ENCODE measurements at places on chromosomes 1 and 21.

DNA sequence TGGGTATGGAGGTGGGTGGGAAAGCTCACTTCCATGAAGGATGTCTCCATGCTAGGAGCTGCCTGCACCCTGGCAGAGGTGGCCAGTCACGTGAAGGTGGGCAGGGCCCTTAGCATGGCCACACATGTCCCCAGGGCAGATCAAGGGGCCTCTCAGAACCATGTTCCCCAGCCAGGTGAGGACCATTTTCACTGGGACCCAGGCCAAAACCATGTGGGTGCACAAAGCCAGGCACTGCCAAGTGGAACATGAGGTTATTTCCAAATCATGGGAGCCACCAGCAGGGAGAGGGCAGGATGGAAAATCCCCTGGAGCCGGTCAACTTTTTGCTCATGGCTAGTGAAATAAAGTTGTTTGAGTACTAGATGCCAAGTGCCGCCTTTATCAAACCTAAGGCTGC lies 9.7 kb downstream of the ZNF692 start:
- no peak for DNase-seq

DNA sequence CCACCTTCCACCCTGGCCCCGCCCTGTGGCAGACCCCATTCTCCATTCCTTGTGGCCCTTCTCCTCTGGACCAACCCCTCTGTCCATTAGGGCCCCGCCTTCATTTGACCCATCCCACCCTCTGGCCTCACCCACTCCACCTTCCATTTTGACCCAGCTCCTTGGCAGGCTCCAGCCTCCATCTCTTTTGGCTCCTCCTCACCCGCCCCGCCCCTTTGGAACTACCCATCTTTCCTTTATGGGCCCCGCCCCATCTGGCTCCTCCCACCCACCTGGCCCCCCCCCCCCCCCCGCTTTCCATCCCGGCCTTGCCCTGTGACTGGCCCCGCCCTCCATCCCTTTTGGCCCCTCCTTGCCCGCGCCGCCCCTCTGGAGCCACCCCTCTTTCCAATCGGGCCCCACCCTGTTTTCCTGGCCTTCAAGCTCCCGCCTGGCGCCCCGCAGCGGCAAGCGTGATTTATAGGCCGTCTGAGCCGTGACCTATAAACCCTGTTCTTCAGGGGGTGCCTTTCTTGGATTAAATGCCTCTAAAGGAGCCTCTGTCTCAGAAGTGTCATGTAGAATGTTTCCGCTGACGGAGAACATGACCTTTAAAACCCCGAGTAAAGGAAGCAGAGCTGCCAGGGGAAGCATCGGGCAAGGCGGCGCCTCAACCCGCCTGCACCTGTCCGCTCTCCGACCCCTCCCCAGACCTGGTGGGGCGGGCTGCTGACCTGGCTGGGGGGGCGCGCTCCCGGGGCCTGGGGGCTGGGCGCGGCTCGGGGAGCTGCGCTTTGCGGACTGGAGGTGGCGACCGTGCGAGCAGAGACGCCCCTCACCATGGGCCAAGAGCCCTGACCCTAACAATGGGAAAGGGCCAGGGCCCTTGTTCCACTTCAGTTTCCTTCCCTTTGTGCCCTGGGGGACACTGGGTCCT lies 178.0 kb downstream of the CAMTA1 start:
- peak; percentile 76 for DNase-seq

- DNase-seq = no peak
Observed at GRCh38 chr1:200367841-200368534, 41.8 kb downstream of the ZNF281 start.

DNA sequence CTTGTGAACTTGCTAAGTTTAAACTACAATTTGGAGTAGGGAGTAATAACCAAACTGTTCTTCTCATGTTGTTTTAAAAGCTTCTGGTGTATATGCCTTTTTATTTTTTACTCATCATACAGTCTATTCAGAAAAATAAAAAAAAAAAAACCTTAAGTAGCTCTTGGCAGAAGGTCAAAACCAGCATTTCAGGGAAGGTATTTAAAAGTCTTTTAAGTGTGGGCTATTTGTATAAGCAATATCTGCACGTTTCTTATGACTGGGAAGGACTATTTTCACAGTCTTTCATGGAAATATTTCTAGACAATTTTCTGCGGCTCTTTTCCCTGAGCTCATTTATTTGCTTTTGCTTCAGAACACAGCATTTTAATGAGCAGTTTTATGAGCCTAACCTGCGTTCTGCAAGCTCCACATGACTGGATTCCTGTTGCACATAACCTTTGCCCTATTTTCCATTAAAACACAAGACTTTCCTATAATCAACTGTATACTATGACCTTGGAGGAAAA lies 60.9 kb upstream of the C1orf105 start:
- no peak for DNase-seq

DNA sequence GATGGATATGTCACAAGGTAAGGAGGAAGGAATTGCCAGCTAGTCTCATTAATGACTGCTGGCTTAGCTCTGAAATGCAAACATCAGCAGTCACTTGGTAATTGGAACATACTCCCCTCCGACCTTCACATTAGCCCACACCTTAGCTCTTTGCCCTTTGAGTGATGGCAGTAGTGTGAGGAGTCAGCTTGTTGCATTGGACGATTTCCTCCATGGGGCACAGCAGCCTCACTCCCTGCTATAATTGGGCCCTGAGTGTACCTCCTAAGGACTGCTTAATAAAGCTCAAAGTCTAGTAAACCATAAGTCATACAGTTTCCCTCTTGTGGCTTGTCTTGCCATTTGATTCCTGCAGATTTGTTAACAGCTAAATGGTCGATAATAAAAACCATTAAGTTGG lies 19.4 kb downstream of the METTL13 start:
- no peak for DNase-seq

DNA sequence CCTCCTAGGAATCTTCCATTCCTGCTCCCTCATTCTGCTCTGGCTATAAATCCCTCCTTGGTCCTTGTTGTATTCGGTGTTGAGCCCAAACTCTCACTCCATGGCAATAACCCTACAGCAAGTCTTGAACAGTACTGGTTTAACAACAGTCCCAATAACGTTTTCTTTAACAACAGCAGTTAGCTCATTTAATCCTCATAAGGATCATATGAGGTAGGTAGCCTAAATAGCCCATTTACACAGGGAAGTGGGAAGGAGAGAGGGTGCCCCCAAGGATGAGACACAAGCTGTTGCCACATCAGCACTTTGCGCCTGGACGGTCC lies 444 bp upstream of the AGTRAP start:
- no peak for DNase-seq

GRCh38 chr21:32772281-32773047 lies 909 bp upstream of the PAXBP1 start:
- peak; percentile 69 for DNase-seq

DNA sequence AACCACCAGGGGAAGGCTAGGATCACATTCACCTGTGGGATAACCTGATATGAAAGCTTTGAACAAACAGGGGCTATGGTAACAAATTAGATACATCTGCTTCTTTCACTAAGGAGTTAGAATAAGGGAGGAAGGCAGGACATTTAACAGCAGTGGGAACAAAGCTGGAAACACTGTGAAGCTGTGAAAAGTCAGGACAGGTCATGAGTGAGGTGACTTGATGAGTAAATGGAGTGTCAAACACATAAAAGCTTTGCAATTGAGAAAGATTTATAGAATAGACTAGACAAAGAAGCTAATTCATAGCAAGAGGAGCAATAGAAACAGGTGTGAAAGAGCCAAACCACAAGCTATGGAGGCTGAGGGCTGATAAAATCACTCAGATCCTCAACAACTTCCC lies 110.0 kb downstream of the ASTN1 start:
- DNase-seq = no peak

- no peak for DNase-seq
Observed at GRCh38 chr1:84705513-84705912, 15.3 kb upstream of the SSX2IP start.

DNA sequence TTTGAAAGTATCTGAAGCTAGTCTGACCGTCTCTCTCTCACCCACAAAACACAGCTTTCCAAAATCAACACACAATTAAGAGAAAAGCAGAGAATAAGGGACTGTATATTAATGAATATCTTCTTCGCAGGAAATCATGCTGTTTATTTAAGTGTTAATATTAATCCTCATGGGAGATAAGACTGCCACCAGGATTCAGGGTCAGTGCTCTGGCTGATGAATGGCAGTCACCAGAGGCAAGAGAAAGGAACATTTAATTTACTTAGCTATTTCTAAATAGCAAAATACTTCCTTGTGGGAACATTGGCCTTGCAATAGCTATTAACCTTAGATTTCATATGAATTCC lies 2.2 kb downstream of the SCYL3 start:
- no peak for DNase-seq

DNA sequence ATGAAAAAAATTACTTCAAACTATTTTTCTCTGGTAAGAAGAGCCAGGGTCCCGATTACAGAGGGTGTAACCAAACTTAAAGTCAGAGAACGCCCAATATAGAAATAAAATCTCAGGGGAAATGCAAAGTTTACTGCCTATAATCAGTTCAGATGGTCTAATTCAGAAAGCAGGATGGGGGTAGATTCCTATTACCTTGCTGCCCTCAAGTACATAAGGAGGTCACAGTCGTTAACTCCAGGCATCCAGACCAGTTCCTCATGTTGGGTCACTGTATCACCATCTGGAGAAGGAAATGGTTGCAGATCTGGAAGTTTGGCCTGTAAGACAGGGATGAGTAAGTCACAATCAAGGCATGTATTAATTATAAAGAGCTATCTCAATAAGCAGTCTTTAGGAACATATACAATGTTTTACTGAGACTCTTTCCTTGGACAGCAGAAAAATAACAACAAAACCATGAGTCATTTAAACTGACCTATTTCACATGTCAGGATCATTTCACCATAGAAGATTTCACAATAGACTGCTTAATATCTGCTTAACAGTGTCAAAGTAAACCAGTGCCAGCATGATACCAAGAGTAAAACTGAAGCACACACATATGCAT lies 179.4 kb downstream of the SLC45A1 start:
- DNase-seq = no peak

GRCh38 chr1:15328351-15329103 lies 81.2 kb upstream of the EFHD2 start:
- DNase-seq = no peak

GRCh38 chr1:168114845-168115244 lies 21.9 kb downstream of the GPR161 start:
- no peak for DNase-seq

- DNase-seq = no peak
Observed at GRCh38 chr1:11854519-11854918, 4.2 kb downstream of the NPPB start.

GRCh38 chr1:52767596-52768280 lies 41.5 kb downstream of the ZYG11B start:
- DNase-seq = no peak

DNA sequence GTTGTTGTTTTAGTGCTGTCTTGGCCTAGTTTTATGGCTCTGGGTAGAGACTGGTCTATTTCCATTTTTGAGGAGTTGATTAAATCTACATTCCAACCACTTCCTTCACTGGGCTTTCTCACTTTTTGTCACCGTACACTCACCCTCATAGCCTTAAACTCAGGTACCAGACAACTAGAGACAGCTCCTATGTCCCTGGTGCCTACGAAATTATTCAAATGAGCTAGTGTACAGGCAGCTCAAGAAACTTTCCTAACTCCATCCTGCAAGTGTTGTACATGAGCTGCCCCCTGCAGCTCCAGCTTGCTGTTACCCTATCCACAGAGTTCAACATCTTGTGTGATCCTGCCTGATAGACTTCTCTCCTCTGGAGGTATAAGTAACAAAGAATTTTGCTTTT lies 704.8 kb upstream of the RGS18 start:
- DNase-seq = no peak

DNA sequence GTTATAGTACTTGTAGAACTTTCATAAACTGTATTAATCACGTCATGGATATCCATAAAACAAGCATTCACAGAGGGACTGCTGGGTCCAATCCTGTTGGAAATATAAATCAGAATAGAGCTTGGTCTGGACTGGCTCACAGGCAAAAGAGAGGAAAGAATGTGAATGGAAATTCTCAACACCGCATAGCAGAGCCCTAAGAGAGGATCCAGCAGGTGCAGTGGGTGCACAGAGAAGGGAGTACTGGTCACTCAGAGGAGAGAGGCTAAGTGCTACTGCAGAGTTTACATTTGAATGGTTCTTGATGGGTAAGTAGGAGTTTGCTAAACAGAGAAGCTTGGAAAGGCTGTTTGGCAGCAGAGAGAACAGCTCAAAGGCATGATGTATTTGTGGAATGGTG lies 231.7 kb downstream of the PAPPA2 start:
- no peak for DNase-seq

DNA sequence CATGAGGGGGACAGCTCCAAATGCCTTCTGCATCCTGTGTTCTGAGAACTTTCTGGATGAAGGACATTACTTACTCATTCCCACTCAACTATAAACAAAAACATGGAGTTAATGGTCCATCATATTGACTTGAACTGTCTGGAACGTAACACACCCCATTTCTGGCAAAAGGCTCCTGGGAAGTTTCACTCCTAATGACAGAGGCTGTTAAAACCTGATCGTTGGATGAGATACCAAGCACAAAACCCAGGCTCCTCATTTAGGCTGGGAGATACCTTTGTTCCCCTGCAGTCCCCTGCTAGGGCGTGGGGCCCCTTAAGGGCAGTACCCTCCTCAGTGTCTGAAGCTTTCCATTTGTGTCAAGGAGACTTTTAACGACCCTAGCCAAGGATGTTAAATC lies 78.9 kb downstream of the RHOU start:
- DNase-seq = no peak

- DNase-seq = no peak
Observed at GRCh38 chr1:199573047-199573446, 454.5 kb upstream of the NR5A2 start.

GRCh38 chr1:11465307-11465706 lies 13.6 kb upstream of the DISP3 start:
- DNase-seq = no peak

GRCh38 chr1:53310847-53311681 lies 16.8 kb downstream of the LRP8 start:
- DNase-seq = no peak

DNA sequence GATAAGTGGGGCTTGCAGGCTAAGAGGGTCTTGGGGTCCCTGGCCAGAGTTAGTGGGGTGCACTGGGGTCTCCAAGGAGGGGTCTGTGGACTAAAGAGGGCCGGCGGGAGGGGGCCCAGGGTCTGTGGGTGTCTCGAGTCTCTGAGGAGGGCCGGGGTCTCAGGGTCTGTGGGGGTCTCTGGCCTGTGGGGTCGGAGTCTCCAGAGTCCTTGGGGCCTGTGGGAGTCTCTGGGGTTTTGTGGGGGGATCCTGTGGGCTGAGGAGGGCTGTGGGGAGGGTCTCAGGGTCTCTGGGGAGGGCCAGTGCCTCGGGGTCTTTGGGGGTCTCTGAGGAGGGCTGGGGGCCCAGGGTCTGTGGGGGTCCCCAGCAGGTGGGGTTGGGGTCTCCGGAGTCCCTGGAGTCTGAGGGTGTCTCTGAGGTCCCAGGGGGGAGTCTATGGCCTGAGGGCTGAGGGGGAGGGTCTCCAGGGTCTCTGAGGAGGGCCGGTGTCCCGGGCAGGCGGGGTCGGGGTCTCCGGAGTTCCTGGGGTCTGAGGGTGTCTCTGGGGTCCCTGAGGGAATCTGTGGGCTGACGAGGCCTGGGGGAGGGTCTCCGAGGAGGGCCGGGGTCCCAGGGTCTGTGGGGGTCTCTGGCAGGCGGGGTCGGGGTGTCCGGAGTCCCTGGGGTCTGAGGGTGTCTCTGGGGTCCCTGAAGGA lies 628 bp upstream of the PLEKHM2 start:
- DNase-seq = no peak
